Effector memory CD8-positive, alpha-beta T cell (primary cell): ENCODE measurements at places on chromosomes 11 and 22.

GRCh38 chr22:49735901-49736421 lies 91.7 kb downstream of the BRD1 start:
- DNase-seq = no peak

DNA sequence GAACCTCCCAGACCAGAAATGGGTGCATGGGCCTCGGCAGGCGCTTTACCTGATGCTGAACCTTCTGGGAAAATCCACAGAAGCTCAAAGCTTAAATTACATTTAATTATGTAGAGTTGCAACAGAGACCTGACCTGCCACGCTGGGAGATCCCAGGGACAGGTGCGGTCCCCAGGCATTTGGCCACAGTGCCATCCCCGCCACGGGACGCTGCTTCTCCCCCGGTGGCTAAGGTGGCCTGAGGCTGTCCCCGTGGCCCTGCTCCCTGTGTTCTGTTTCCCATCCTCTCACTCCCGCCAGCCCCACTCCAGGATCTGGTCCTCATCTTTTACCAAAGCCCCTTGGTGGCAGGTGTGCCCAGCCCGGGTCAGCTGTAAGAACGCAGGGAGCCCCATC lies 39.6 kb downstream of the GRAMD4 start:
- DNase-seq = no peak

- no peak for DNase-seq
Observed at GRCh38 chr11:44825058-44825785, 98.5 kb downstream of the TSPAN18 start.

GRCh38 chr11:116073854-116074837 lies 569.9 kb upstream of the CADM1 start:
- DNase-seq = no peak

GRCh38 chr11:59769828-59770227 lies 14.7 kb downstream of the STX3 start:
- no peak for DNase-seq

GRCh38 chr22:46947516-46948257 lies 185.2 kb downstream of the TBC1D22A start:
- DNase-seq = no peak

GRCh38 chr11:2804701-2805387 lies 80.7 kb downstream of the CDKN1C start:
- no peak for DNase-seq

- peak; percentile 67 for DNase-seq
Observed at GRCh38 chr22:37696657-37697537, at the start of gene TRIOBP. Gene TRIOBP (plus strand): TSS chr22:37697048. CDS start chr22:37701366, 4,318 bp downstream.

GRCh38 chr11:121829159-121829643 lies 286.8 kb downstream of the BLID start:
- no peak for DNase-seq

DNA sequence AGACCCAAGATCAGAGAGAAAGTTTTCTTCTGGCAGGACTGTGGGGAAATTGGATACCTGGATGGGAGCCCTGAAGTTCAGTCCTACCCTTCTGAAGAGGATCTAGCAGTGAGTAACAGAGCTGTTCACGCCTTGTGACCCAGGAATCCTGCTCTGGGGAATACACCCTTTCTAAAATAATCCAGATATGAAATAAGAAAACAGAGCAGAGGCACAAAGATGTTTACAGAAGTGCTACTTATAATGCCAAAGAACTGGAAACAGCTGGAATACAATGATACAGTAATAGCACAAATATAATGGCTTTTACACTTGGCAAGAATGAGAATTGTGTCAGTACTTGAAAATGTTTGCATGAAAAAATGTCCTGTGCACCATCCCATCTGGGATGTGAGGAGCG lies 304.0 kb upstream of the NARS2 start:
- no peak for DNase-seq

DNA sequence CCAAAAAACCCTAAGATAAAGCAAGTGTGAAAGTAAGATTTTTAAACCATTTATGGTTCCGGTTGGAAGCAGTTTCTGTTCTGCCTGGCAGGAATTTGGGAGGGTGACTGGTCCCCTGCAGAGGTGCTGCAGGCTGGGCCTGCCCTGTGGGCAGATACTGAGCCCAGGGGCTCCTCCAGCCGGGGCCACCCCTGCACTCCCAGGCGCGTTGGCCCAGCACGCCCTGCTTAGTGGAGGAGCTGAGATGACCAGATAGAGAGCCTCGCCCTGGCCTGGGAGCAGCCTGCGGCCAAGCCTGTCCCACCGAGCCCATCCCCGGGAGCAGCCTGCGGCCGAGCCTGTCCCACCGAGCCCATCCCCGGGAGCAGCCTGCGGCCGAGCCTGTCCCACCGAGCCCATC lies 8.0 kb downstream of the PHLDA2 start:
- DNase-seq = no peak
